ENCODE measurements at places on chromosomes 1 and 21.

- ATAC-seq, result peak; percentile 43
Observed at GRCh38 chr1:177909416-177909815, 60.4 kb downstream of the SEC16B start.

DNA sequence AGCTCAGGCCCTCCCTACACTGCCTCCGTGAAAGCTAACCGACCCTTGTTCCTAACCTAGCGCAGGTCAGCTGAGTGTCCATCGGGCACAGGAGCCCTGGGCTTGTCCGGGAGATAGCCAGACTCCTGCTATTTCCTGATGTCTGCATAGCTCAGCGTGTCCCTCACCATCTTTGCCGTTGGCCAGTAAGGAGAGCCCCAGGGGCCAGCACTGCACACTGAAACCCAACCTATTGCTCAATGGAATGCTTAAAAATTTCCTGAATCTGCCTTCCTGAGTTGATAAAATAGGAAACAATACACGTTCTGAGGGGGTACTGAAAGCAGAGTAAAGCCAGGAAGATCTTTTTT lies 2.2 kb downstream of the RUNX1 start:
- no peak for ATAC-seq

- ATAC-seq, result no peak
Observed at GRCh38 chr1:203124011-203124410, 3.5 kb upstream of the ADORA1 start.

DNA sequence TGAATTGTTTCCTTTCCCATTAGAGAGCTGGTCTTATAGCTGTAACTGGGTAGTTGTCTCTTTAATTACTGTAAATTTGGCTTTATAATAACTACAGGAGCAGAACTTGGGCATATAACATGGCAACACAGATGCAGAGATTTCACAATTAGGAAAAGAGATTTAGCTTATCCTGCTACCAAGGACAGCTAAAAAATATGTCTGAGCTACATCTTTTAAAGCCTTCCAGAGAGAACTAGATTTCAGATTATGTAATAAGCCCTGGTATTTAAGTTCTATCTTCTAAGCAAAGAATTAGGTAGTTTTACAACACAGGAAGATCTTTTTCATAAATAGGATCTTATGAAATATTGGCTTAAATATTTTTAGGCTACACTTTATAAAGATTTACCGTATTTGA lies 313.8 kb downstream of the S1PR1 start:
- ATAC-seq, result no peak

GRCh38 chr1:85088408-85088784 lies 40.1 kb upstream of the MCOLN3 start:
- ATAC-seq, result no peak

GRCh38 chr1:155006601-155007101 lies 4.0 kb downstream of the ZBTB7B start:
- ATAC-seq, result no peak

DNA sequence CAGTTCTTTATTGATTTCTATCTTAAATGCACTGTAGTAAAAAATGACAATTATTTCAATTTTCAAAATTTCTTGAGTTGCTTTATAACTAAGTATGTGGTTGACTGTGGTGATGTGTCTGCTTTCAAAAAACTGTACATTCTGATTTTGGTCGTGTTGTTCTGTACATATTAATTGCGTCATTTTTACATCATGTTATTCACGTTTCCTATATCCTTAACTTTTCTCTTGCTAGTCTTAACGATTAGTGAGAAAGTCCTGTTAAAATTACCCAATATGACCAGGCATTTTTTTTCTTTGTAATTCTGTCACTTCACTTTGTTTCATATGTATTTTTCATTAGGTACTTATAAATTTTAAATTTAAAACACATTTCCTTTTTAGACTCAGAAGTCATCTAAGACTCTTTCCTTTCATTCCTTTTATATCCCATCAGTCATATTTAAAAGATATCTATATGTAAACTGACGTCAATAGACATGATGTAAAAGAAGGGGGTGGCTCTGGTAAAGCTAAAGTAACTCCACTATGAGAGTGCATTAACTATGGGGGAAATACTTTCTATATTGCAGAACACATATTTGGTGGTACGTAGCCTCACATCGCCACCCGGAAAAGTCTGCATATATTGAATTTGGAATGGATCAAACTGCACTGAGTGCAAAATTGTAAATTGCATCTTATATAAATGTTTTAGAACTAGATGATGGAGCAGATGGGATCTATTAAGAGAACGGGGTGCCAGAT lies 1.1 kb upstream of the COA6 start:
- no peak for ATAC-seq

GRCh38 chr1:76023669-76024435 lies 50.7 kb upstream of the ST6GALNAC3 start:
- ATAC-seq, result no peak

DNA sequence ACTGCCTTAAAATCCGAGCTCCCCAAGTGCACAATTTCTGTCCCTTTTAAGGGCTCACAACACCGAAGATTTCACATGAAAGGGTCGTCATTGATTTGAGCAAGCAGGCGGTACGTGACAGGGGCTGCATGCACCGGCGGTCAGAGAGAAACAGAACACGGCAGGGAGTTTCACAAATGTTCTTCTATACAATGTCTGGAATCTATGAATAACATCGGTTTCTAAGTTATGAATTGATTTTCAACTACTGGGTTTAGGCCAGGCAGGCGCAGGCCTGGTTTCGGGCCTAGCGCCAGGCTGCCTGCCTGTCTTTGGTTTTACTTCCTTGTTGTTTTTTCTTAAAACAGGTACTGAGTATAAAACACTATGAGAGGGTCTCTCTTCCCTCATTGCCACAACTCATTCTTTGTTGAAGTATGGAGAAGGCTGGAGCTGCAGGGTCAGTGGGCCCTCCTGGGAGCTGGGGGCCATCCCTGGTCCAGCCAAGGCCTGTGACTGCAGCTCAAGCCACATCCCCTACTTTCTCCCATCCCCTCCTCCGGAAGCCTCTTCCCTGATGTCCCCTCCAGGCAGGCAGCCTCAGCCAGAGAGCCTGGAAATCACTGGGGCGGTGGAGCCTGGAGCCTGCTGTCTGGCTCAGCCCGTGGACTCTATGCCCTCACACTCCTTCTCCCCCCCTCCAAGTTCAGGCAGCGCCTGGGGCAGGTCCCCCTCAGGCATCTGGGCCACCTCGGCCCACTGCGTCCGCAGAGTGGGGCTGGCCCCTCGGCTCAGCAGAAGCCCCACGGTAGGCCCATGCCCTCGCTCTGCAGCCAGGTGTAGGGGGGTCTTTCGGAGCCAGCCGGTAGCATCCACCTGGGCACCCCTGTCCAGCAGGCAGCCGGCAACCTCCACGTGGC lies 2.4 kb downstream of the ANKRD65 start:
- peak; percentile 18 for ATAC-seq

DNA sequence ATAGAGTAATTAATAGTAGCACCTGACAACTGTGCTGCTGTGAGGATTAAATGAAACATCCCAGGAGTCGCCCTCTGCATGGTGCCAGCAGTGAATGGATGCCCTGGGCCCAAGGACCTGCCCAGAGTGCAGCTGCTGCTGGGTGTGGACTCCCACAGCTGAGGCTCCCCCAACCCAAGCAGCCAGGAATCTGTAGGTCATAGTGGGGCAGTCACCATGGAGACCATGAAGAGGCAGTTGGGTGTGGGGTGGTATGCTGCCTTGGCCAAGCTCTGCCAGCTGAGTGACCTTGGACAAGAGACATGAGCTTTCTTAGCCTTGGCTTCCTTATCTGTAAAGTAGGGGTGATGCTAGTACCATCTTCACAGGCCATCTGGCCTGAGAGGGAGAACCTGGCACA lies 9.4 kb downstream of the OLIG2 start:
- no peak for ATAC-seq

GRCh38 chr1:19429611-19430010 lies 55.7 kb downstream of the CAPZB start:
- ATAC-seq, result peak; percentile 24

DNA sequence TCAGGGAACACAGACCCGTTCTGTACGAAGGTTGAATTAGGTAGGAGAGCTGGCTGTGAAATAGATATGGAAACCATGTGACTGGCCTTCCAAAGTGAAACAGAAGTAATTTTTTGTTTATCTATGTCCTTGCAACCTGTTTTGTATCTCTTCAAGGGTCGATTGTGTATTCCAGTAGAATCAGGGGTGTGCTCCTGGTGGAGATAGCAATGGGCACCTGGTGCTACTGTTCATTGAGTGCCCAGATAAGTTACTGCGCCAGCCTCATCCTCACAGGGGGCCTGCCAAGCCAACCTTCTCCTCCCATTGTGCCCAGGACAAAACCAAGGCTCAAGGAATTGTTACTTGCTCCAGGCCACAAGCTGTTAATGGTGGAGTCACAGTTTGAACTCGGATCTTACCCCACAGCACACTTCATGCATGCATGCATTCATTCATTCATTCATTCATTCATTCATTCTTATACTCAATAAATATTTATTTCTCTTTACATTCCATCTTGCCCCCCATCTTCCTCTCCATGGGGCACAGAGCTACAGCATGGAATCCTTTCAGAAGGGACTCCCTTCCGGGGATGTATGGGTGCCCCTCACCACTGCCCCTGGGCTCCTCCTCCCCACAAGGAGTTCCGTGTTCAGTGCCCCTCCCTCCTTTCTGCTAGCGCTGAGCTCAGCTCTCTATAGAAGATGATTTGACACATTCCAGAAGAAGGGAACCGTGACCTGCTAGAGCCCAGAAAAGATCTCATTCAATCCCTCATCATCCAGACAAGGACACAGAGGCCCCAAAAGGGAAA lies 24.0 kb downstream of the ADORA1 start:
- ATAC-seq, result no peak

DNA sequence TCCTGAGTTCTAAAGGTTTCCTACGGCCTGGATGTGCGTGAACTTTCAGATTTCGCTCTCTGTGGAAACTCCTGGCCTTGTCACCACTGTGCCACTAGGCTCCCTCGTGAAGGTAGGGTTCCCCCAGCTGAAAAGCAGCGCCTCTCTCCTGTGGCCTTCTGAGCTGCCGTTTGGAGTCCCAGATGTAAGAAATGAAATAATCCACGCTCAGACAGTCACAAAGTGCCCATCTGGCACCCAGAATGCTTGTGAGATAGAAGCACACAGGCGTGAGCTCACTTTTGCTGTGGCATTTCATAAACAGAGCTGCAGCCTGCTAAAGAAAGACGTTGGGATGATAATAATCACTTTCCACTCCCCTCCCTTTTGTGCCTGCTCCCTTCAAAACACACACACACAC lies 65.8 kb downstream of the LMO4 start:
- ATAC-seq, result no peak

- no peak for ATAC-seq
Observed at GRCh38 chr1:175225805-175226129, 33.2 kb upstream of the KIAA0040 start.

DNA sequence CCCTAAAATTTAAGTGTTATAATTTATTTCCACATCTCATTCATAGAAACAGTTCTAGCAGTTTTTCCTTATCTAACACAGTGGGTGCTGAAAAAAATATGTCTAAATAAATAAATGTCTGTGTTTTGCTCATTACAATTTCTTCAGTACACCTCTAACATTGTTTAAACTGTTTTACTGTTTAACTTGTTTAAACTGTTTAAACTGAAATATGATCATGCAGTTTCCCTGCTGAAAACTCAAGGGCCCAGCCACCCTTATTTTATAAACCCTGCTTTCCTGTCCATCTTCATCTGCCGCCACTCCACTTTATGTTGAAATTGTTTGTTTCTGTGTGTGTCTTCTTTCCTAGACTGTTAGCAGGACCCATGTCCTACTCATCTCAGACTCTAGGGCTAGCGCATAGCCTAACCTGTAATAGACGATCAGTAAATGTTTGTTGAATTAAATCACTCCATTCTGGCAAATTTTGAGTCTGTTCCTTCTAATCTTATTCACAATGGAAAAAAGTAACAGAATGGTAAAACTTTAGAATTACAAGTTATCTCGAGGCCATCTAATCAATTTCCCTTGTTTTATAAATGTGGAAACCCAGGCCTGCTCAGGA lies 9.4 kb upstream of the PIK3C2B start:
- ATAC-seq, result no peak

DNA sequence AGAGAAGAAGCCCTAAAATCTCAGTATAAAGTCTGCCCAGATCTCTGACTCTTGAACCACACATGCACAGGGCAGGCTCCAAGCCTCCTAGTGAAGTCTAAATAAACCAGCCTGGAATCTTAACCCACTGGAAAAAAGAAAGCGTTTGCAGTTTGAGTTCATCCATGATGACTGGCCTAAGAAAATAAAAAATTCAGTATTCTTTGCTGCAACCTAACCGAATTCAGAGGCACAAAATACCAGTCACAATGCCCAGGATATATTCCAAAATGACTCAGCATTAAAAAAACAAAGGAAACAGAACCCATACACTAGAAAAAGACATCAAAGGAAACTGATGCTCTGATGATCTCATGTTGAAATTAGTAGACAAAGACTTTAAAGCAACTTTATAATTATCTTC lies 269.2 kb downstream of the SDCCAG8 start:
- no peak for ATAC-seq

GRCh38 chr1:12294076-12294475 lies 64.2 kb downstream of the VPS13D start:
- no peak for ATAC-seq

GRCh38 chr1:86318436-86318835 lies 77.7 kb downstream of the ODF2L start:
- ATAC-seq, result no peak

Data from esophagus mucosa (tissue), 1 donor.